ENCODE measurements at places on chromosomes 6 and 20.

- DNase-seq = no peak
Measured at GRCh38 chr6:32436995-32437836, 2.5 kb upstream of the HLA-DRA start.

GRCh38 chr6:94623586-94623985 lies 953.7 kb upstream of the MANEA start:
- no peak for DNase-seq

GRCh38 chr6:94278146-94278545 lies 858.8 kb upstream of the EPHA7 start:
- DNase-seq = no peak

DNA sequence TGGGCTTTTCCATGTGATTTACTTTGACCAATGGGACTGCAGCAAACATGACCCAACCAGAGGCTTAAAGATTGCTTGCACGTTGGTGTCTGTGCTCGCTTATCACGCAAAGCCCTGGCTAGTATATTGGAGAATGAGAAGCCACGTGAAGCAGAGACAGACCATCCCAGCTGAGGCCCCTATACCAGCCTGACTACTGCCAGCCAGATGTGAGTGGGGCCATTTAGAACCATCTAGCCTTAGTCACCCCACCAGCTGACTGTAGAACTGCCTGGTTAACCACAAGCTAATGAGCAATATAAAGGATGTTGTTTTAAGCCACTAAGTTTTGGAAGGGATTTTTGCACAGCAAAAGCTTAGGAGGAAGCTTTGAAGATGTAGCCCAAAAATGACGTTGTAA lies 74.5 kb downstream of the MACROD2 start:
- no peak for DNase-seq

DNA sequence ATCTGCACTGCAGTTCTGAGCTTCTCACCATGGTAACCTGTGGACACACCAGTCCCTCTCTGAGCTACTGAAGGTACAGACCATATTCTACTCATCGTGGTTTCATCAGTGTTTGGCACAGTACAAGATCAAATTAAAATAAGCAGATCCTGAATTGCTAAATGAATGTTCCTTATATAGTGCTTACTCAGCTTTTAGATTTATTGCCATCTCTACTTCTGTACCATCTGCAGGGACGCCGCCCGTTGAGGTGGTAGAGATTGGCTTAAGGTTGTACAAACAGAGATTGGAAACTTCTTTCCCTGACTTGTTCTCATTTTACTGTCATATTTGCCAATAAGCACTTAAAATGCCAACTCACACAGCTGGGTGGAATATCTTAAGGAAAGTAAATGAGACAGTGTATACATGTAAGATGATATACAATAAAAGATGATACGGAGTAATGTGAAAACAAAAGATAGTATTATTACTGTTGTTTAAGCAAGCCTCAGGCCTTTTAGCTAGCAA lies 223.4 kb upstream of the FOXQ1 start:
- DNase-seq = no peak

- DNase-seq = no peak
Measured at GRCh38 chr6:111076024-111076695, 11.1 kb upstream of the SLC16A10 start.

- DNase-seq = no peak
Measured at GRCh38 chr6:16136091-16136490, 7.2 kb downstream of the MYLIP start.

GRCh38 chr6:53741034-53741823 lies 53.6 kb upstream of the LRRC1 start:
- no peak for DNase-seq

DNA sequence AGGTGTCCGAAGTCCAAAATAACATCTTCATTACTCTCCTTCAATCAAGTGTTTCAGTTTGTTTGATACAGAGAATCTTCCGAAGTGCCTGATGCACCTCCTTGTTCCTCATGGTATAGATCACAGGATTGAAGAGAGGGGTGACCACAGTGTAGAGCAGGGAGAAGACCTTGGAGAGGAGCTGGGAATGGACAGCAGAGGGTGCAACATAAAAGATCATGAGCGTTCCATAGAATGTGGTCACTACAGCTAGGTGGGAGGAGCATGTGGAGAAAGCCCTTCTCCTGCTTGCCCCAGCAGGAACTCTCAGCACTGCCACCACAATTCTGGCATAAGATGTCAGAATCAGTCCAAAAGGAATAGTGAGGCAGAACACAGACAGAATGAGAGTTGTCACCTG lies 11.9 kb downstream of the OR12D1 start:
- DNase-seq = no peak

DNA sequence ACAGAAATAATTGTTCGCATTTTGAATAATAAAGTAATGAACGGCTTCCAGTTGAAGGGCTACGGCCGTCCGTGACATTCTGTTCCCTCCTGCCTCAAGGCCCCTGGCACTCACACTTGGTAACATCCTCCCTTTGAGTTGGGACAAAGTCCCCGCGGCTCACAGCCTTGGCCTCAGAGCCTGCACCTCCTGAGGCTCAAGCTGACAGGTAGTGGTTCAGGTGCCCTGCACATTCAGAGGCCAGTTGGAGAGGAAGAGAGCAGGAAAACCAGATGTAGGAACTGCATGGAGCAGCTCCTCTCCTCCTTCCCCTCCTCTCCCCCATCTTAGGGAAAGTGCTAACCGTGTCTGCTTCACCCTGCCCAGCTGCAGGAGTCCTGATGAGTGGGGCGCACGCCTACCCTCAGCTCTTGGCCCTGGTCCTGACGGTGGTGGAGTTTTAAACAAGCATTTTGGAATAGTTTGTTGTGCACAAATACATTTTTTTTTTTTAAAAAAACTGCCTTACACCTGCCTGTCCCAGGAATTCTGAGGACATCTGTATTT lies 393.1 kb downstream of the SMOC2 start:
- DNase-seq = no peak

DNA sequence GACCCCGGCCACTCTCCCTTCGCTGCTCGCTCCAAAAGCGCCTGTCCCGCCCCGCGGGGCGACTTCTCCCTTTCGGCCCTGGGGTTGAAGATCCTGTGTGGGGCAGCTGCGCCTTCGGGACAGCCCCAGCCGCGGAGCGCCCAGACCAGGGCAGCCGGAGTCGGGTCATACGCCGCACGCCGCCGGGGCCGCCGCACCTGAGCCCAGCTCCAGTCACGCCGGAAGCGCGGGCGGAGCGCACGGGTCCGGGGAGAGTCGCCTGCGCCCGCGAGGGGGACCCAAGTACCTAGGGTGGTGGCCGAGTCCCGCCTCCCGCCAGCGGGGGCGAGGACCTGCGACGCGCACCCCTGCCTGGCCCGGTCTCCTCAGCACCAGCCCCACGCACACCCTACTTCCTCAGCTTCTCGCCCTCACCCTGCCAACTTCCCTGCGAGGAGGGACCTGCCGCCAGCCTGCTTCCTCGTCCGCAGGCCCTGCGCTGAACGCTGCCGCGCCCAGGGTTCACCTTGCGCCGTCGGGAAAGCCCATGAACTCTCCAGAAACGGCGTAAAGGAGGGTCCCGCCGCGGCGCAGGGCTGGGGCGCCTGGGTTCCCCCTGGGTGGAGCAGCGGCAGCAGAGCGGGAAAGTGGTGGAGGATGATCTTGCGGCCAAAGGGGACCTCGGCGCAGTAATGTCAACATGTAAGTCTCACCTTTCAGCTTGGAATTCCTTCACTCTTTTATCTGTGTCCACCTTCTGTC lies at the start of gene ADGRG6:
TSS of gene ADGRG6 (plus strand) at position 357 of the 741 bp plus-strand sequence. CDS start at position 680, 323 bp downstream.
- peak; percentile 1 for DNase-seq

- DNase-seq = no peak
Measured at GRCh38 chr6:100449239-100449691, 15.5 kb downstream of the SIM1 start.

DNA sequence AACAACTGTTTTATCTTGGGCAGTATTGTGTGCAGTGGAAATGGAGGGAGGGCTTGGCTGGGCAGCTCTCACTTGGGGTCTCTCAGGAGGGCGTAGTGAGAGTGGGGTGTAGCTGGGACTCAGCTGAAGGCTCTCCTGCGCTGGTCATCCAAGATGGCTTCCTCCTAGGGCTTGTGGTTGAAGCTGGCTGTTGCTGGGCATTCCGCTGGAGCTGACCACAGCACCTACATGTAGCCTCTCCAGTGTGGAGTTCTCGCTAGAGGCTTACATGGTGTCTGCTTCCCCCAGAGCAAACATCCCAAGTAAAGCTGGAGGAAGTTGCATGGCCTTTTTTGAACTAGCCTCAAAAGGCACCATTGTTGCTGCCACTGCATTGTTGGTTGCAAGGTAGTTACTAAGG lies 344.1 kb upstream of the MARCKS start:
- no peak for DNase-seq

GRCh38 chr6:10725716-10726115 lies 2.8 kb downstream of the TMEM14C start:
- DNase-seq = no peak

DNA sequence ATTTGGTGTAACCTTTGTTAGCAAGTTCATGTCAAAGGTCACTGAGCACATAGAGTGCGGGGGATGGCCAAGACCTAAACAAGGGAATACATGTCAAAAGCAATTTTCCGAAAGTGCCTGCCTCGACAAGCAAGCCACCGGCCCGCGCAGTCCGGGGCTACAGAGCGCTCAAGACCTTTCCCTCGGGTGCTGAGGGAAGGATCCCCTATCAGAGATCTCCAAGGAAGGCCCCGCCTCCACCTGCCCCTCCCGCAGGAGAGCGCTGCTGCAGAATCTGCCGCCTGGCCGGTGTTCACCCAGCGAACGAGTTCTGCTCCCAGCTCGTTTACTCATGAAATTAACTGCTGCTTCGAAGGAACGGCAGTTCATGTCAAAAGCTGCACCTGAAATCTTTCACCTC lies 252.7 kb downstream of the BMP7 start:
- no peak for DNase-seq

GRCh38 chr6:158468666-158469065 lies 91.2 kb upstream of the TMEM181 start:
- peak; percentile 11 for DNase-seq

- no peak for DNase-seq
Measured at GRCh38 chr20:46171909-46172308, 53.8 kb downstream of the CD40 start.

All from COR-L47 (cell line).